ENCODE measurements at places on chromosomes 3 and 15. TPM values are rescaled to one million over a fixed set of nuclear protein-coding genes. Genes with fewer than 3 reads are reported as not detected.

DNA sequence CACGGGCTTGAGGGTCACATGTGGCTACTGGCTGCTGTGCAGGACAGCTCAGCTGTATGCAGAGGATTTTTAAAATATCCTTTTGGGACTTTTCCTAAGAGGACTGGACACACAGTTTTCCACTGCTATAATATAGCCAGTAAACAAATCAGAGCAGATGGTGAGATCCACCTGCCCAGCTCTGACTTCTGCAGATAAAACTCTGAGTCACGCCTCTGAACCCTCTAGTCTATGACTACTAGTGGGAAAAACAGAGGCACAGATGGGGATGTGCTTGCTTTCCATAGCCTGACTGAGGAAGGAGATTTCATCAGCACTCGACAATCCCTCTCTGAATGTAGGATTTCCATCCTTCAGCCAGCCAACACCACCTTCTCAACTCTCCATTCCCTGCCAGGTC, 45.1 kb downstream of the COLQ start:
- no peak for DNase-seq

- DNase-seq, result peak; percentile 56
These were observed 76.0 kb downstream of the CFAP20DC start for GRCh38 chr3:58973796-58974195.

DNA sequence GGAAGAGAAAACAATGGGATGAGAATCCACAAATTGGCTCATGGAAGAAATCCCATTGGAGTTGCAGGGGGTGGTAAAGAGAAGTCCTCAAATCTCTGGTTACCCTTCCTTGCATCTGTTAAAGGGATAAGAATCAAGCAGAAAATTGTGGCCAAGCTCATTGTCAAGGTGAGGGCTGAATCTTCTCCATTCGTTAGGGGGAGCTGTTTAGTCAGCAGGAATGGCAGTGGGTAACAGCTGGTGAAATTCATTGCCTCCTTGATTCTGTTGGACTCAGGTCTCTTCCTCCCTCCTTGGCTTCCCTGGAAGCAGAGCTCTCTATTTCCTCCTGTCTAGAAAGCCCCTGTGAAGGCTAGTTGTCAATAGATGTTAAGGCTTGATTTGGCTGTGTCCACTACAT, 343.1 kb upstream of the SEMA6D start:
- DNase-seq, result no peak

DNA sequence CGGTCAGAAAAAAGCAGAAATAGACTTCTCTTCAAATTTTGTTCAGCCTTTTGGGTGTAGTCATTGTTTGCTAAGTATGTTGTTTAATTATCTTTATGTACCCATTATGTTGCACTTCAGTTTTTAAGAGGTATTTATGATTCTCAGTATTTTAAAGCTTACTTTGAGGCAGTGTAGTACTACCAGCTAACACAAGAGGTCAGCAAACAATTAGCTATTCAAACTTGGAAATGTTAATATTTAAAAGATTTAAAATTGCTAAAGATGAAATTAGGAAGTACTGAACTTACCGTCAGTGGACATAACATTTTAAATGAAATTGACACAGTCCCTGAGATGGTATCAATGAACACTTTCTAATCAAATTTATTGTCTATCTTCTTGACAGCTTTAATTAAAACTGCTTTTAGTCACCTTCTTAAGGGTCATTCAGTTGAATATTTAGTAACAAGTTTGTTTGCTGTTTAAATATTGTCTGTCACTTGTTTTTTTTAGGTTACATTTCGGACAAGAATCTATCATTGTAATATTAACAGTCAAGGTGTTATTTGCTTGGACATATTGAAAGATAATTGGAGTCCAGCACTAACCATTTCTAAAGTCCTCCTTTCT, 28.1 kb downstream of the NKIRAS1 start:
- DNase-seq, result no peak

- DNase-seq, result no peak
These were observed 284 bp upstream of the TSC22D2 start for GRCh38 chr3:150407808-150408220.

DNA sequence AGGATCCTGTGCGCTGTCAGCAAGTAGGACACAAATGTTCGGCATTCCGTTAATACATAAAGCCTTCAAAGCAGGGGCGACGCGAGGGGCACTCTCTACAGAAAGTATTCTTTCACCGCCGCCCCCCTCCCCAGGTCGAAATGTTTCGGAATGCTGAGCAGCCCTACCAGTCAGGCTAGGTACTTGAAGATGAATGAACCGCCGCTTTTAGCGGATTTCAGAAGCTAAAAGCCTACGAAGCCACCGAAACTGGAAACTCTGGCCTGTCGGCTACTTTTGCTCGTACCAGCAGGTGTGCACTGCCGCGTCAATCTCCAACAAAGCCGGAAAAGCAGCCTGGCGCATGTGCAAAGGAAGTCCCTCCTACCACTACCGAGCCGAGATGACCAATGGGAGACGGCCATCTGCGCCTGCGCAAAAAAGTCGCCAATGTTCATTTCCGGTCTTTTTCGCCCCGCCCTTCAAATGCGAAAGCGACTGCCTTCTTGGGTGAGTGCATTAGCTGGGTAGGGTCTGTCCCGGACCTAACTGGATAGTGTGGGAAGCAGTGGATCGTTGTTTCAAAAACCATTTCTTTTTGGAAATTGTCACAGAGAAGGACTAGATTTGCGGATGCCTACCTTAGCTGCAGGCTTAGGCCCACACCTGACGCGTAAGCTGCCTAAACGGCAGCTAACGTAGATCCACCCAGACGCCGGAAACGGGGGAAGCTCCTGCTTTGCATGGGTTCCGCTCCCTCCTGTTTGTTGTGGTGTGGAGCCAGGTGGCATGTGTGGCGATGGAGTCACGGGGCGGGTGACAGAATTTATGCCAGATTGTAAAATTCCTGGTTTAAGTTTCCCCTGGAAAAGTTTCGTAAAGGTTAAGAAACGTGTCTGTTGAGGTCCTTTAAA, at the start of gene WDR5B:
TSS of gene WDR5B (minus strand) at position 301 of the 893 bp plus-strand sequence. CDS start 534 bp downstream, outside the sequence.
- DNase-seq, result peak; percentile 91

DNA sequence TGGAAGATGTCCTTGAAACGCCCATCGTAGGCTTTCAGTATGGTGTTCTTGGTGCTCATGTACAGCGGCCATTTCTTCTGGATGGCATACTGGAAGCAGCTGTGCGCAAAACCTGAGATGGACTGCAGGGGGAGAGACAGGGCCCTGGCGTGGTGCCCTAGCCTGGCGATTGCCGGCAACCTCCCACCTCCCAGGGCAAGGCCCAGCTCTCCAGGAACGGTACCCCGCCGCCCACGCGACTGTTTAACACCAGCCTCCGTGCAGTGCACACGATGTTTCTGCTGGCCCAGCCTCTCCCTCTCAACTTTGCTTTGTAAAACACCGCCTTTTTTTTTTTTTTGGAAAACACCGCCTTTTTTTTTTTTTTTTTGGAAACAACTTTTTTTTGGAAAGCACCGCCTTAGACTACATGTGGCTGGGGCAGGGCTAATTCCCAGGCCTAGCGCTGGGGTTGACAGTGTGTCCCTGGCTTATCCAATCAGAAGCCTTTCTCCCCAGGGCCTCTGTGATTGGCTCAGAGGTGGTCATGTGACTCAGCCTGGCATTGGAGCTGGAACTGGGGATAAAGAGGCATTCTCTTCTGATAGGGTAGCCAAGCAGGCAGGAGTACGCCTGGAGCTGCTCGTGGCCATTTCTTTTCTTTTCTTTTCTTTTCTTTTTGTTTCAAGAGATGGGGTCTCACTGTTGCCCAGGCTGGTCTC, 14.7 kb downstream of the IDH2 start:
- DNase-seq, result no peak

GRCh38 chr15:38648121-38648843, 83.7 kb upstream of the RASGRP1 start:
- DNase-seq, result no peak

DNA sequence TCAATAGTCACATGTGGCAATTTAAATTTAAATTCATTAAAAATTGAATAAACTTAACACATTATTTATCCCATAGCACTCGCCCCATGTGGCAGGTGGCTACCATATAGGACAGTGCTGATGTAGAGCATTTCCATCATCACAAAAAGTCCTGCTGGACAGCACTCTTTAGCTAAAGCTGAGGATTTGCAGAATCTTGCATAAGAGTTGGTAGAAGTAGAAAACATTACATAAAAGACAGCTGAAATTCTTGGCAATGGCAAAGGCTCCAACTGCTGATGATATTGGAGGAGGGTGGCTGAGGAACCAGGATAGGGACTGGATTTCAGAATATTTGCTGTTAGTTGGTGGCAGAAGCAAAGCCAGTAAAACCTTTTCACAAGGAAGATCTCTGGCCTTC, 230.7 kb upstream of the SATB1 start:
- DNase-seq, result no peak

DNA sequence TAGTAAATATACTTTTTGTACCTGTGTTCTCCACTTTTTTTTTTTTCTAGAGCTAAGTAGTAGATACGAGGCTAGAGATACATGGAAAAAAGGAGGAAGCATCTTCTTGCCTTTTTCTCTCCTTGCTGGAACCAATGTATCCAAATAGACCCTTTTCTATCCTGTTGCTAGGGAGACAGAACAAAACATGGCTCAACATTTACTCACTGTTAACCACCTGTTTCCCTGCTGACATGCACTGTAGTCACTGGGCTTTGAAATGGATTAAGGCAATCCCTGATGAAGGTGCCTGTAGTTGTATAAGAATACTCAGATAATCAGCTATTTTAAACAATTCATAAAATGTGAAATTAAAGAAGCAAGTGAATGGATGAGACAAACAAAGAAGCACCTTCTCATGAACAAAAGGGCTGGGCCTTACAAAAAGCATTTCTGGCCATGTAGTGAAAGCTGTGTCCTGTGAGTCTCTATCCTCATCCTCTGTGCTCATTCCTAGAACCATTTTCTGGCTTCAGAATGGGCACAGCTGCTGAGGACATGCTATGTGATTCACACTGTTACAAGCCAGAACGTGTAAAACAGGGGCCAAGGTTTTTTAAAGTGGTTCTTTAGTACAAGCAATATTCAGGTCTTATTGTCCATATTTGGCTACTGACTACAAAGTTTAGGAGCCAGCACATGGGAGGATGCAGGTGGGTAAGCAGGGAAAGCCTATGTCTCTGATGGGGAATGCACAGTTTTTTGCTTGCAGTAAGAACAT, 100.4 kb upstream of the NDN start:
- DNase-seq, result no peak

DNA sequence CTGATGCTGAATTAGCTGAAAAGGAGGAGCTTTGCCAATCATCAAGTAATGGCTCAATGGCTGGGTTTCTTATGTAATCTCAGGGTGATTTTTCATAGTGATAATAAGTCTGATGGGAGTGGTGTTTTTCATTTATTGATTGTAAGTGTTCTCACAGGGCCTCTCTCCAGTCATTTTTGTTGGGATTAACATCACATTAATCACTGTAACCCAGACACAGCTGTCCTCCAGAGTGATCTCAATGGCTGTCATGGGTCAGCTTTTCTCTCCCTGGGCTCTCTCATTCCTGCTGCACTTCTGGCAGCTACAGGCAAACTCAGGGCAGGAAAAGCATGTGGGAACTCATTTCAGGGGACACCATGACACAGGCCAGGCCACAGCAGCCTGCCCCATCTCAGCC, 162.9 kb downstream of the LRTM1 start:
- no peak for DNase-seq

GRCh38 chr3:63977893-63978292, 45.4 kb downstream of the PSMD6 start:
- DNase-seq, result no peak

GRCh38 chr3:99731499-99731898, 86.2 kb upstream of the CMSS1 start:
- DNase-seq, result no peak

DNA sequence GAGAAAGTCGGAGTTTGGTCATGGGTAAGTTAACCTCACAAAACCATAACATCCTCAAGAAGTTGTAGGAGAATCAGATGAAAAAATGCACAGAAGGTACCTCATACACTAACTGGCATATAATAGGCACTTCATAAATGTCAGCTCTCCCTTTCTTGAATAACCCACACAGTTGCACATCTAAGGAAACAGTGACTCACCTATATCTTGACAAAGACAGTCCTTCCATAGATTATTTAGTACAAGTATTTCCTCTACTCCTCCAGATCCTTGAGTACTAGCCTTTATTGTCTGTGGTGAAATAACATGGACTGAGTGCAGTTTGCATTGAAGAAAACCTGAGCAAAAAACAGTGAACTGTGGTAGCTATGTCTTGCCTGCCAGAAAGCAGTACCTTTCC, 46.6 kb downstream of the MAGI1 start:
- DNase-seq, result peak; percentile 32

DNA sequence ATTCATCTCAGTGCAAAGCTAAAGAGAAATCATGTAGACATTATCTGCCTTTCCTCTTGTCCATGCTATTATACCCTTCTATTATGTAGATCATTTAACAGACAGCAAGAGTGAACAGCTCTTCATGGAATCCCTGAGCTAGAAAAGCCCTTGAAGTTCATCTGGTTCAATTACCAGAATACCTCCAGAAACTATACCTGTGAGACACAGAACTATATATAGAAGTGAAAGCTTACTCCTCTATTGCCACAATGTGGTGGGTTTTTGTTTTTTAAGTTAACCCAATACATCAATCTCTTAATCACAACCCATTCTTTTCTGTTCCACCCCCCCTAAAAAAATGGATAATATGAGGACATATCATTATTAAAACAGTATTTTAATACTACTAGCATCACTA, 347.7 kb downstream of the PLCL2 start:
- DNase-seq, result no peak

DNA sequence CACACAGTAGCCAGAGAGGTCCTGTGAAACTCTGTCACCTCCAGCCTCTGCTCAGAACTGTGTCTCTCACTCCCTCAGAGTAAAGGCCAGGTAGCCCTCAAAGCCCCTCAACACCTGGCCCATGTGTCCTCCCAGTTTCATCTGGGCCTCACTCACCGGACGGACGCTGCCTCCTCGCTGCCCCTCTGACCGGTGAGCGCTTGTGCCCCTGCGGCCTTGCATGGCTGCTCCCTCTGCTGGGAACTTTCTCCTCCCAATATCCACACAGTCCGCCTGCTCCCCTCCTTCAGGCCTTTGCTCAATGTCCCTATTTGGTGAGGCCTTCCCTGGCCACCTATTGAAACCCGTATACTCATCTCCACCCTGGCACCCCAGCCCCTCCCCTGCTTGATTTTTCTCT, 36.8 kb upstream of the TRH start:
- no peak for DNase-seq

- no peak for DNase-seq
These were observed 511 bp upstream of the RARB start for GRCh38 chr3:25427563-25427941.

- no peak for DNase-seq
These were observed 2.3 kb upstream of the ANKRD63 start for GRCh38 chr15:40285151-40285550.

Gene HIGD2B
- not detected for total RNA-seq

Gene STAB1
- not detected for total RNA-seq

Gene BCHE
- 9.2 TPM for total RNA-seq

Gene EPB42
- total RNA-seq, result not detected

Gene C15orf62
- 0.19 TPM for total RNA-seq

Gene PLCB2
- 1.7 TPM for total RNA-seq

Gene TMEM207
- not detected for total RNA-seq

Gene CD86
- total RNA-seq, result not detected

Gene C3orf62
- 4.8 TPM for total RNA-seq

Gene GOLGA8M
- 1.5 TPM for total RNA-seq

Gene FOXB1
- 1.3 TPM for total RNA-seq

Gene AADACL2
- not detected for total RNA-seq

Gene PLSCR4
- 1.1 TPM for total RNA-seq

Gene DENND6A
- total RNA-seq, result 6.6 TPM

Gene COMMD4
- total RNA-seq, result 64.1 TPM

Data from astrocyte (in vitro differentiated cells and primary cell).